SK-N-MC (cell line): ENCODE measurements at places on chromosomes 6 and 20.
A peak's percentile ranks its signal among the peaks of the same experiment; 100 is the strongest.

- no peak for DNase-seq
Measured at GRCh38 chr6:72296375-72296774, 325.5 kb upstream of the KCNQ5 start.

GRCh38 chr6:162092816-162093502 is 634.6 kb downstream of the PRKN start:
- DNase-seq = no peak

- no peak for DNase-seq
Measured at GRCh38 chr6:150006961-150007464, 18.3 kb downstream of the RAET1L start.

GRCh38 chr20:19213946-19214490 is 1.6 kb downstream of the SLC24A3 start:
- no peak for DNase-seq

- DNase-seq = no peak
Measured at GRCh38 chr20:33689973-33690372, 3.8 kb upstream of the E2F1 start.

DNA sequence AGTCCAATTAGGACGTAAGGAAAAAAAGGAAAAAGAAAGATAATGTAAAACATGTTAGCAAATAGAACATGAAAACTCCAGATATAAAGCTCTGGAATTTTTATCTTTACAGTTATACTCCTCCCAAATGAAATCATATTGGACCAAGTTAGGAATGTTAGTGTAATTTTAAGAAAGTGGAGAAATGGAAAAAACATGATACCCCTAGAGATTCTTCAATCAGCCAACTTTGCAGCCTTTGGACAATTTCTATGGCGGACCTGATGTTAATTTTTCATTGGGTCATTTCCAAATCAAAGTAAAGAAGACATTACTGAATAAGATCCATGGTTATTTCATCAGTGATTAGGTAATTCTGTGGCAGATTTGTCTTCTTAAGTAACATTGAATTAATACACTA is 748.7 kb downstream of the RFPL4B start:
- DNase-seq = no peak

- no peak for DNase-seq
Measured at GRCh38 chr6:140777780-140778179, 1354.9 kb upstream of the GJE1 start.

- peak; percentile 84 for DNase-seq
Measured at GRCh38 chr6:81997090-81997926, 244.8 kb upstream of the TENT5A start.

DNA sequence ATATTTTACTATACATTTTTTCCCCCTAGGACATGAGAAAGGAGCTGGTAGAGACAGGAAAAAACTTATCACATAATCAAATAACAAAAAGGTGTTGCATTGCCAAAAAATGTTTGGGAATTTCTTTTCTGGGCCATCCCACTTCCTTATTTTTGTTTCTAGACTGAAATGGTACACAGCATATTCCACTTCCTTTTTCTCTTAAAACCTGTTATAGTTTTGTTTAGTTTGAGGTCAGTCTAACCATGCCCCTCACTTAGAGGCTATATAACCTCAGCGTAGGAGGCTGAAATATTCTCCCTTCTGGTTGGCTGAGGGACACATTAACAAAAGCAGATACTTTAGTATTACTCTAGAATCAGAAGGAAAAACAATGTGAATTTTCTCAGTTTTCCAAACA is 323.9 kb downstream of the GJA1 start:
- no peak for DNase-seq

DNA sequence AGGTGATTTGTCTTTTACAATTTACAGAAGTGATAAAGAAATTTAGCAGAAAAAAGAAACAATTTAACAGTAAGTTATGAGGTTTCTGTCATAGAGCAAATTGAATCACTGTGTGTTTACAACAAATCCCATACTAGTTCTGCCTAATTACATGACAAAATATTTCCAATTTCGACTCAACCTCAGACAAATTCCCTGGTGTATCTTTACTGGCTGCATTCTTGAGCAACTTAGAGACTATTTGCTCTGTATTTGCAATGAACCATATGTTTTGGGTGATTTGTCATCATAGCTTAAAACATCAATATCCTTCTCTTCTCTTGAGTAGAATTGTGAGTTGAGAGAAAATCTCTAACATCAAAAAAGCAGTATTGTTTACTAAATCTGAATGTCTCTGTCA is 128.7 kb downstream of the SIM1 start:
- DNase-seq = no peak

DNA sequence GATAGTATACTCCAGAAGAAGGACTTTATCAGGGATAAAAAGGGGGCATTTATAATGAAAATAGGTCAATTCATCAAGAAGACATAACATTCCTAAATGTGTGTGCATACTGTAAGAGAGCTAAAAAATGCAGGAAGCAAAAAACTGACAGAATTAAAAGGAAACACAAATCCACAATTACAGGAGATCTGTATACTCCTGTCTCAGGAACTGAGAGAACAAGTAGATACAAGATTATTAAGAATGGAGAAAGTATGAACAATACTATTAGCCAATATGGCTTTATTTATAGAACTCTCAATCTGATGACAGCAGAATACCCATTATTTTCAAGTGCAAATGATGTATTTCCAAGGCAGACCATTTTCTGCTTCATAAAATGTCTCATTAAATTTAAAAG is 167.7 kb upstream of the BMP5 start:
- no peak for DNase-seq

GRCh38 chr6:40958738-40959137 is 80.3 kb downstream of the UNC5CL start:
- no peak for DNase-seq

- DNase-seq = no peak
Measured at GRCh38 chr6:158847012-158847529, 27.9 kb upstream of the EZR start.

- no peak for DNase-seq
Measured at GRCh38 chr6:159933077-159933476, 35.8 kb upstream of the IGF2R start.

DNA sequence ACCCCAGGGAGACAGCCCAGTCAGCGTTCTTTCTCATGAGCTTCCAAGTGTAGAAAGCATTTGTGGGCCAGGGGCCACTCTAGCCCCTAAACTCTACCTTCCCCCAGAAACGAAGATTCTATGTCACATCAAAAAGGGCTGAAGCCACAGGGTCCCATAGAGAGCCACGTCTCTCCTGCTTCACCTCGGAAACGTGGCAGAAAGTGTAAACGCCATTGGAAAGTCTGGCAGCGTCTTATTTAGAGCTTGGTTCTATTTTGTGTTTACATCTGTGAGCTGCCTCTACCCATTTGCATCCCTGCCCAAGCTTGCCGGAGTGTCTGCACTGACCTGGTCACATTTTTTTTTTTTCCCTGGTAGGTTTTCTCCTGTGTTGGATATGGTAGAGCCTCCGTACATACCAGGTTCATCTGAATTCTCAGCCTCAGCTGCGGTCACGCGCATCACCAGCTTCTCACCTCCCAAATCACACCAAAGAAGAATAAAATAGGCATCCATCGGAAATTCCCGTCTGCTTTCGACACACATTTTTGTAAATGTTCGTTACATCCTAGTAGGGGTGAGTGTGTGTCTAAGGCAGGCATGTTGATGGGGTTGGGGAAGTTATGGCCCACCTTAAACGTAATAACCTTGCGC is 62.6 kb downstream of the NPEPL1 start:
- no peak for DNase-seq

GRCh38 chr20:63830841-63831588 is at the start of gene ZBTB46:
ZBTB46 (minus strand) TSS chr20:63831264; CDS start chr20:63790757, 40,507 bp downstream.
- no peak for DNase-seq

DNA sequence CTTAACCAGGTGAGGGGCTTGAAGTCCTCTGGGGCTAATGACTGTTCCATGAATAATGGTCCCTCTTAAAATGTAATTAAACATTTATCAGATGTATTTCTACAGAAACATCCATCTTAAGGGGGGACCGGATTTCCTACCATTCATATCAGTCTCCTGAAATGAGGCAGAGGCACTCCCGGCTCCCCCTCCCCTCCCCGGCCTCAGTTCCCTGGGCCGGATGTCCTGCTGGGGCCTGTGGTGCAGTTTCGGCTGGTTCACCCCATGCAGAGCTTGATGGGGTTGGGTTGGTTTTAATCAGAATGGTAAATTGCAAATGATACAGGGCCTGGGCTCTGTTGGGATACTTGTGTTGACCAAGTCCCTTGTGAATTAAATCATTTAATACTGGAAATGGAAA is 349.4 kb downstream of the PREX1 start:
- DNase-seq = no peak

DNA sequence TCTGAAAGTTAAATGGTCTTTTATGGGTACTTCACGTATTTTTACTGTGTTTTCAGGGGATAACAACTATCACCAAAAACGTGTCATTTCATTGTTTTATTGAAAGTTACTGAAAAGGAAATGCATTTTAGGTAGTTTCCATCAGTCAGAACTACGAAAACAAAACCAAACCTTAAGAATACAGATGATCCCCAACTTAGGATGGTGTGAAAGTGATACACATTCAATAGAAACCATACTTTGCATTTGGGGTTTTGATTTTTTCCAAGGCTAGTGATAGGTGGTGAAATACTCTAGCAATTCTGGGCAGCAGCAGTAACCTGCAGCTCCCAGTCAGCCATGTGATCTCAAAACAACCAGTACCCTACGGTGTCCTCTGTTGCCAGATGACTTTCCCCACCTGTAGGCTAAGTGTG is 25.9 kb upstream of the EFHC1 start:
- no peak for DNase-seq

GRCh38 chr20:40753472-40753871 is 64.4 kb upstream of the MAFB start:
- peak; percentile 40 for DNase-seq

DNA sequence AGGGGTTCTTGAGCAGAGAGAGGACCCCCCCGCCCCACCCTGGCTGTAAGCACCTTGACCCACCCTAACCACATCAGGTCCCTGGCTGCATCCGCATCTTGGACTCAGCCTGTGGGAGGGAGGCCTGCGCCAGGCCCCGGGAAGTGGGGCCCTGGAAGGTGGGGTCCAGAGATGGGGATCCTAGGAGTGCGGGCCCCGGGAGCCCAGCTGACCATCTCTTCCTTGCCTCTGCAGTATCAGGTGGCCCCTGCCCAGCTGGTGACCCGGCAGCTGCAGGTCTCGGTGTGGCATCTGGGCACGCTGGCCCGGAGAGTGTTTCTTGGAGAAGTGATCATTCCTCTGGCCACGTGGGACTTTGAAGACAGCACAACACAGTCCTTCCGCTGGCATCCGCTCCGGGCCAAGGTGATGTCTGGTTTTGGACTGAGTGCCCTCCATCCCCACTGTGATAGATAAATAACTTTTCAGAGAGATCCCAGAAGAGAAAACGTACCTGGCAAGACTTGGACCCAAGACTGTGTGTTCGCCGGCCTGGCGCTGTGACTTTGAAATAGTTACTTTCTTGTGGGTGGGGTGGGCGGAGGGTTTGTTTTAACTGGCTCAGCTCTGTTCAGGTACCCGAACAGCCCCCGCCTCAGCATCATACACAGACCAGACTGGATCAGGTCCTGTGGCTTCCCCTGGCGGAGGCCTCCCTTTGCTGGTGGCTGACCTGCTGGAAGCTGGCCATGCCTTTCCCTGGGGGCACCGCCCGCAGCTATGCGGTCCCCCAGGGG is 62.0 kb downstream of the EZR start:
- DNase-seq = no peak

GRCh38 chr6:153898360-153899059 is 140.5 kb upstream of the OPRM1 start:
- DNase-seq = no peak

DNA sequence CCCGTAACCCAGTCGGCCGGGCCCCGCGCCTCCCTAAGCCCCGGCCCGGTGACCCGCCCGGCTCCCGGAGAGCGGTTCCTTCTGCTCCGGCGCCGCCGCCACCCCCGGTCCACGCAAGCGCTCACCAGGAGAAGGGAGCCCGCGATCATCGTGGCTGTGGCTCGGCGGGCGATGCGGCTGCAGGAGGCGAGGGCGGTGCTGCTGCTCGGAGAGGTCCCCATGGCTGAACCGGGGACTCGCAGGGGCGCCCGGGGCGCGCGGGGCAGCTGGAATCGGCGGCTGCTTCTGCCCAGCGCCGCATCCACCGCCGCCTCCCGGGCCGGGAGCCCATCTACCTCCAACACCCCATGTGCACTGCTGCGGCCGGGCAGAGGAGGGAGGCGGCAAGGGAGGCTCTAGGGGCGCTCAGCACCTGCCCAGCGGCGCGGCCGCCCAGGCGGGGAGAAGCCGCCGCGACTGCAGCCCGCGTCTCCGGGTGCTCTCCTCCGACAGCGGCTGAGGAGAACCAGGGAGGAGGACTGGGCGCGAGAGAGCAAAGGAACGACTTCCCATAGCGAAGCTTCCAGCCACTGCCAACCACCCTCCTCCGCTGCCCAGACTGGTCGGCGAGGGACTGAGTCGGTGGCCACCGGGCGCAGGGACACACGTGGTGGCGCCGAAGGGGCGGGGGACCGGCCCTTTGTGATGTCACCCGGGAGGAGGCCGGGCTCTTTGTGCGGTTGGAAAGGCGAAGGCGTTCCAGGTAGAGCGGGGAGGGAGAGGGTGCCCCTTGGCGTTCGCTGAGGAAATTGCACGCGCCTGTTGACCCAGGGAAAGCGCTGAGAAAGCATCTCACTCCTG is at the start of gene TNFRSF21:
Gene TNFRSF21, minus strand, starts transcription at position 615 of the 840 bp plus-strand sequence. Its CDS starts 394 bp downstream, at position 221.
- DNase-seq = no peak

DNA sequence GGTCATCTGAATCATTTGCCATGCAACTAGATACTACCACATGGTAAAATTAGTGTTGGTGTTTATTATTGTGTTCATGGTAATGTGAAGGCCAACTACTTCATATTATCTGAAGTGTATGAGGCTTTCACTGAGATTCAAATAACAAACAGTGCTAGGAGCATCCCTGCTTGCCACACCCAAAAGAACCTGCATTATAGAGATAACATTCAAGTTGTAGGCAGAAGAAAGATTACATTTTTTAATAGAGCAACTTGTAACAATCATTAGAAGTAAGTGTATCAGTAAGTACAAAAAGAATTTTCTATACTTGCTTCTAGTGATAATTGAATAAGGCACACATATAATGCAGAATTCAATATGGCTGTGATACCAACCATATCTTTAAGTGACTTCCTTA is 49.8 kb downstream of the BCKDHB start:
- no peak for DNase-seq

- DNase-seq = no peak
Measured at GRCh38 chr6:79138146-79138545, 60.1 kb upstream of the PHIP start.

DNA sequence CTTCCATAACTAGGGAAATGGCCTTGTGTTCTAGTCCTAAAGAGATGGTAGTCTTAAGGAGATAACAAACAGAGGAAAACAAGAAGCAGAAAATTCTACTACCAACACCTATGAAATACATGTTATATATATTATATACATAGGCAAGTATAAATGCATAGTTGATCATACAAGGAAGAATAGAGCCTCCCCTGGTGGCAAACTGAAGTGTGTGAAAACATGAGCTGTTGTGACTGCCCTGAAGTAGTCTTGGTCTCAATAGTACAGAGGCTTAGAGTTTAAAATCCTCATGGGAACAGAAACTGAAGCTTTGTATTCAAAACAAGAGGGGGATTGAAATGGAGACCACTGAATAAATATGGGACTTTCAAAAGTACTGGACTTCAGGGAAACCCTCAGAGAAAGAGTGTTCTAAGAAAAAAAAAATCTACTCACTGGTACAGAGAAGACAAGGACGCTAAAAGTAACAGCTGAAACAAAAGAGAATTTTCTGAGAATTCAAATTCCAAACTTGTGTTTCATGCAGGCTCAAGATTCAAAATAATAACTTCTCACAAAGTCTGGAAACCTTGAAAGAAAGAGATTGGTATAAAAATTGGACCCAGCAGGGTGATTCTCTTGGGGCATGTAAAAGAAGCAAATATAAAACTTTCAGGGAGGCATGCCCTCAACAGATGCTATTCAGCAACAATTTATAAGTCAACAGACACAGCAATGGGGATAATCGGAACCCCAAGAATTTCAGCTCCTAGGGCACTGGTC is 59.7 kb upstream of the SAMD3 start:
- DNase-seq = peak; percentile 35

- DNase-seq = no peak
Measured at GRCh38 chr6:9482030-9482738, 932.7 kb downstream of the TFAP2A start.
